Astrocyte of the hippocampus (primary cell): ENCODE measurements at places on chromosomes 12 and 14.
A peak's percentile ranks its signal among the peaks of the same experiment; 100 is the strongest.

GRCh38 chr14:90495357-90496276, 98.8 kb downstream of the CALM1 start:
- peak; percentile 89 for DNase-seq

DNA sequence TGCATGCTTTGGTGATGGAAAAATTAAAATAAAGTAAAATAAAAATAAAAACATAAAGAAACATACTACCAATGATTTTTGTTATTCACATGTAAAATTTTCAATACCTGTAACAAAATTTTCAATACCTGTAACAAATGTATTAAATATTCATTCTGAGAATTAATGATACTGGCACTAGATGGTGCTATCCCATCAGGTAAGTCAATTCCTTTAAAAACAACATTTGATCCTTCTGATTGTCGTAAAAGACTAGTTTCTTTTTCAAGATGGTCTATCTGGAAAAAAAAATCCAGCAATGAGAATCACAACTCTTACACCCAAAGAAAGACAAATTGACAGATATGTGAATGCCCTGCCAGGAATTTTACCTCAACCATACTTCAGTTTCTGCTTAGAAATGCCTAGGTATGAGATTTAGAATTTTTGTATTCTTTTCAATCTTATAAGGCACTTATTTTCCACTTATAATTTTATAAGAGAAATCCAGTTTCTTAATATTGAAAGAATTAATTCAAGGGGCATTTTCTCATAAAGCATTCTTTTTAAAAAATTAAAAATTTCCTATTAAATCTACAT, 30.7 kb downstream of the CEP290 start:
- peak; percentile 39 for DNase-seq

DNA sequence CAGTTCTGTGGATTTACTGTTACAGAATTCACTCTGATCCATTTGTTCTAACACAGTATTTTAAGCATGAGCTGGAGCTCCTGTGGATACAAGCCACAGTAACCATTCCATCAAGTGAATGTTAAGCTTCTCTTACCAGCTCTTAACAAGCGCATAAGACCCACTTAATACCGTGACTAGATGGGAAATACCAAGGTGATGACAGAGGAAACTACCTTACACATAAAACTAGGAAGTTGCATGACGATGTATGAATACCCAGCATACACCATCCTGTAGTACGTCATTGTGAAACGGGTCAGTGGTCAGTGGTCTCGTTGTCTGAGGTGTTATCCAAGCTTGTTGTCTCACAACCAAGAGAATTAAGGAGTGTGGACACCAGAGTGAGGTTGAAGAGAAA, 2.0 kb upstream of the GALC start:
- DNase-seq: peak; percentile 7

DNA sequence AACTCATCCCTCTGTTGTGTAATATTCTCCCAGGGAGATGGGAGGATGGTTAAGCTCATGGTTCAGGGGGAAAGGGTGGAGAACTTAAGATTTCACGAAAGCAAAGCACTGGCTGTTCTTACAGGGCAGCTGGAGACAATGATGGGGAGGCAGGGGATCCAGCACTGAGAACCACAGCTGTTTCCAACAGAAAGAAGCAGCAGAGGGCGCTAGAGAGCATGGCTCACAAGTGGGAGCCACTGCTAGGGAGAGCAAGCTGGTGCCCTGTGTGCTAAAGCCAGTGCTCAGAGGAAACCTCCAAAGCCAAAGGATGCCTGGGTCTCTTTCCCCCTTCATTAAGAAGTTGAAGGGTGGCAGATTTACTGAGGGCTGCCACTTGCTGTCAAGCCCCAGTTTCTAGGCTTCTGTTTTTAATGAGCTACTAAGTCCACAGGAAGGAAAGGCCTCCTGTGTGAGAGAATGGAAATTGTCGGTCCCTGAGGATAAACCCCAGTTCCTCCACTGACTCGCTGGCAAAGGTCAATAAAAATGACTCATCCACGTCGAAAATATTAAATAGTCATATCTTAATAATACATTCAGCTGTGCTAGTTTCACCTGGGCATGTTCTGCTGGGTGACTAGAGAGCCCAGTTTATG, 199.7 kb downstream of the ANO2 start:
- peak; percentile 63 for DNase-seq

DNA sequence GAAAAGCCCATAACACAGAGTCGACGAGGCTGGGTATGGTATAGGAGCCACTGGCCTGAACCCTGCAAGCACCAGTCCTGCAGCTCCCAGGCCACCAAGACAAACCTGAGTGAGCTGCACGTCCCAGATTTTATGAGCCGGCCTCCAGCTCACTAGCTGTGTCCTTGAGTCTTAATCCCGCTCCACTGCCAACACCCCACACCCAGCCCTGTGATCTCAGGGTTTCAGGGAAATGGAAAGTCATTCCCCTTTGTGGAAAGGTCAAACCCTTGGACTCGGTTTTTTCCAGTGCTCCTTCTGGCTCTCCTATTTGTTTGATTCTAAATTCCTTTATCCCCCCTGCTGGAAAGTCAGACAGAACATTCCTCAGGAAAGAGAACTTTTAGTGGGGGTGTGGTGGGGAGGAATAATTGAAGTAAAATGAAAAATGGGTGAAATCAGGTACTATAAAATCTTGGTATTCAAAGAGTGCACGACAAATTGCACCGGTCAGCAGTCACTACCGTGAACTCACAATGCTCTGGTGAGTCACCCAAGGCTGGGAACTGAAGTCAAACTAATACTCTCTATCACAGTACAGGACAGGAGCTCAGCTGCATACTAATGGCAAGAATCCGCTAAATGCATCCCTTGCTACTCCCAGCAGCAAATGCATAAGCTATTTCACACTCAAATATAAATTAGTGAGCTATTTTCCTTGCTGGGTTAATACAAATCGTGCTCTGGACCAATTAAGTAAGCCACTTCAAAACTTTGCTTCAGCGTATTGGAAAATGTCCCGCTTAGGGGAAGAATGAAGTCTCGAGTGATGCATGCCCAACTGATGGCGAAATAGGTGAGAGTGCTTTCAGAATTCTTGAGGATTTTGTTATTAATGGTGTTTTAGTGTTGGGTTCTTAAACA, 9.0 kb downstream of the PITPNM2 start:
- peak; percentile 91 for DNase-seq

GRCh38 chr12:2960996-2961616, 1.9 kb downstream of the TEAD4 start:
- DNase-seq: no peak

- DNase-seq: no peak
These were observed 3.8 kb downstream of the RNF34 start for GRCh38 chr12:121403721-121404120.

DNA sequence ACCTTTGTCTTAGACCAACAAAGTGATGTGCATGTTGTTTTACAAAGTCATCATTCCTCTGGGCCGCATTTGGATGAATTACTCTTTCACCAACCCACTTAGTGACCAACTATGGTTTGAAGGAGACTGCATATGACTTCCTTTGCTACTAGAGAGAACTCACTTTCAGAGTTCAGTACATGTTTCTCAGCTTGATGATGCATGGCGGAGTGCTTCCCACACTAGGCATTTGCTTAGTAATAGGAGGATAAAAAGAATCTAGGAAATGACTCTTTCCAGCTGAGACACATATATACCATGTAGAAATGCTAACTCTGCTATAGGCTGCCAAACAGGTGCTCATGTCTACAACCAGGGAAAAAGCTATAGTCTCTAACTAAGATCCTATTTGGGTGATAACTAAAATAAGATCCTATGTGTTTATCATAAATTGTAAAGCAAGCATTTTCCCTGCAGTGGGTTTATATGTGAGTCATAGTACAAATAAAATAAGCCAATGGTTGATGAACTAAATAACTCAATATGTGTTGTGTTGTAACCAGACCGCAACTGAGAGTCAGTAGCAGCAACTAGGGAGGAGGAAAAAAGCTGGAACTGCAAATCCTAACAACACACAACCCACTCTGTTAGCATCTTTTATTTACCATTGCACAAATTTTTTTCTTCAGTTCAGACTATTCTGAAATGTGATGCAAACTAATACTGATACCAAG, 87.2 kb downstream of the TSPAN8 start:
- DNase-seq: no peak

GRCh38 chr12:107386569-107386968, 293.2 kb upstream of the CRY1 start:
- DNase-seq: no peak

- no peak for DNase-seq
These were observed 39.6 kb downstream of the WIF1 start for GRCh38 chr12:65081496-65081895.

DNA sequence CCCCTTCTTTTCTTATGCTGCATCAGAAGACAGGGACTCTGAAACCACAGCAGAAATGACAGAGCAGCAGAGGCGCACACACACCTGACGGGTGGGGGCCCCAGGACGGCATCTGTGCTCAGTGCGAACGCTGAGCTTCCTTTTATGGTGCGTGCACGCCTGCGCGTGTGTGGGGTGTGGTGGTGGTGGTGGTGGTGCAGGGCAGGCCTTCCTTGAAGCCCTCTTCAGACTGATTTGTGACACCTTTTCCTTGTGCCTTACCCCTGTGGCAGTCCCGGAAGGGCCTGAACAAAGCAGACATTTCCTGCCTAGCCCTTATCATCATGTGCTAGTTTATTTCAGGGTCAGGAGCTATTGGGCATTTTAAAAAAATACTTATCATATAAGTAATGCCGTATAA, 75.7 kb downstream of the TSPAN9 start:
- DNase-seq: no peak

DNA sequence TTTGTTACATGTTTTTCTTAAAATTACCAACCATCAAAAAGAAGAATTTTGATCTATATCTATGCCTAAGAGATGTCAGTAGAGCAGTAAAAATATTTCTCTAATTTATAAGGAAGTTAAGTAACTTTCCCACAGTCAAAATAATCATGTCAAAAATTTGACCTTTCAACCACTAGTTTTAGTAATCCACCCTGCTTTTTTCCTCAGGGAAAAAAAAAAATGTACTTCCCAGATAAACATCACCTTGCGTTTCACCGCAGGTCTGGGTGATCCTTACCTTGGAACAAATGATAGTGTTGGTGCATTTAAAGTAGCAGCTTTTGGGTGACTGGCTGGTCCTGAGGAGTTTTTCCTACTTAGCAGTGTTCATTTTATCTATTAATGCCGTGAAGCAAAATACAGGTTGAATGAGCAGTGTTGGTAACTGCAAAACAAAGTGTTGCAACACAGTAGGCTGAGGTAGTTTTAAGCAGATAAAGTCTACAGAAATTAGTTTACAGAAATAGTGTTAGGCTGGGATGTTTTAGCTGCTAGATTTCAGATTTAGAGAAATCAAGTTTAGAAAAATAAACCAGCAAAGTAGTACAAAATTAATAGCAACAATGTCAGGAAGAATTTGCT, 137.2 kb upstream of the DNM1L start:
- no peak for DNase-seq

- no peak for DNase-seq
These were observed 9.4 kb downstream of the TMEM179 start for GRCh38 chr14:104595116-104595675.

- DNase-seq: no peak
These were observed 76.1 kb downstream of the LRIG3 start for GRCh38 chr12:58844161-58844560.

- DNase-seq: no peak
These were observed 869 bp downstream of the APOLD1 start for GRCh38 chr12:12786351-12786705.

DNA sequence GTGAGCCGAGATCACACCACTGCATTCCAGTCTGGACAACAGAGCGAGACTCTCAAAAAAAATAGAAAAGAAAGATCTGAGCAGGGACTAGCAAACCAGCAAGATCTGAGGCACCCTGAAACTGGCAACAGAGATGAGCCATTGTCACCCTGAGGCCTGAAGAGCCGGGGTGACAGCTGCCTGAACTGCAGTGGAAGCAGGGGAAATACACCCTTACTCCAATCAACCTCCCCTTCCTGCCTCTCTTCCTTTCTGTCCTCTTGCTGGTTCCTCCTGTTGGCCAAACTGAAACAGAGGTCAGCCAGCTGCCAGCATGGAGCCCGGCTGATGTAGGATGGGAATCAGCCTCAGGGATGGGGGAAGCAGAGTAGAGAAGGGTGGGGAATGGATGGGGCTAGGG, 192.0 kb downstream of the CHST11 start:
- no peak for DNase-seq

DNA sequence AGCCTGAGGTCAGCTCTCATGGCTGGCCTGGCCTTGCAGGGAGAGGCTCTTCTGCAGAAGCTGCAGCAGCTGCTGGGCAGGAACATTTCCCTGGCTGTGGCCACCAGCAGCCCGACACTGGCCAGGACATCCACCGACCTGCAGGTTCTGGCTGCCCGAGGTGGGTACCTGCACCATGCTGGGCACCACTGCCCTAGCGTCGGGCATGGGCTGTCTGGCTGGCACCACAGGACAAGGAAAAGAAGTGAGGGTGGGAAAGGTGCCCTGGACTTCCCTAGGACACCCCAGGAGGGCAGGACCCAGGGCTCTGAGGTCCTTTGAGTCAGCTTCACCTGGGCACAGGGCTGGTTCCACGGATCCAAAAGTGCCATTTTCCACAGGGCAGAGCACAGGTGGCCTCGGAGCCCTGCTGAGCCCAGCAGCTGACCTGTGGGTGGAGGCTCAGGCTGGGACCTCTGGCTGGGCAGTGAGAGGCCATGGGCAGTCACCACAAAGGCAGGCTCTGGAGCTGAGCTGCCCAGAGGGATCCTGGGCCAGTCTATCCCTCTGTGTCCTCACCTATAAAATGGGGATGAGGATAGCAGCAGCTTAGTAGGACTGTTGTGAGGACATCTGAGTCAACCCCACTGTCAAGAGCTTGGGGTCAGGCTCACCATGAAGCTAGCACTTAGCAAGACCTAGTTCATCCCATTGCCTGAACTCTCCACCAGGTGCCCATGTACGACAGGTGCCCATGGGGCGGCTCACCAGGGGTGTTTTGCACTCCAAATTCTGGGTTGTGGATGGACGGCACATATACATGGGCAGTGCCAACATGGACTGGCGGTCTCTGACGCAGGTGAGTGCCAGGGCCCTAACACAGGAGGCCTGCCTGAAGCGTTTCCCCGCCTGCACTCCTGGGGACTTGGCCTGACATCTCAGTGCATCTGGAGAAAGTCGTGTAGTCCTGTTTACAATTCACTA, 4.9 kb downstream of the PLD4 start:
- DNase-seq: no peak

- no peak for DNase-seq
These were observed 378.9 kb upstream of the PRICKLE1 start for GRCh38 chr12:42968426-42968825.

DNA sequence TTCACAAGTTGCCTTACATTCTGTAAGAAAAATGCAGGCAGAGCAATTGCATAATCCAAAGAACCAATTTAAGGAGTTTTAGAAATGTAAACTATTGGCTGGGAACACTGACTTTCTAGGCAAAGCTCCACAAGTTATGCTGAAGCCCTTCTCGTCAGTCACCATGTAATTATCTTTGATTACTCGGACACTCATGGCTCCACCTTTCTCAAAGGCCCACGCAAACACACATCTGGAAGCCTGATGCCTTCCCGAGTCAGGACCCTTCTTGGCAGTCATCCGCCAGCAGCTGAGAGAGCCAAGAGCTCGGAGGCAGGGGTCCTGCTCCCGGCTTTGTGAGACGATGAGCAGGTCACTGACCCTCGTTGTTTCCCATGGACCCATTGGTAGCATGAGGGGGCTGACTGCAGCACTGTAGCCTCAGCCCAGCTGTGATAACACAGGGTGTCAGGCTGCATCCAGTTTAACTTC, 202.2 kb downstream of the TMEM132D start:
- DNase-seq: no peak

- DNase-seq: no peak
These were observed 162.0 kb downstream of the IPO8 start for GRCh38 chr12:30533558-30534265.

GRCh38 chr12:15931590-15932053, 20.5 kb downstream of the DERA start:
- DNase-seq: no peak
